Activated CD4-positive, alpha-beta T cell treated with anti-CD3 and anti-CD28 coated beads, Interleukin-2, Interleukin-6, amounts not matched to agents 100 ng/mL and 50 ng/mL, durations not matched to agents 16 hours and 8 hours (primary cell): ENCODE measurements at places on chromosomes 13 and 19.

GRCh38 chr19:5672708-5673459, 7.4 kb downstream of the MICOS13 start:
- DNase-seq = no peak

DNA sequence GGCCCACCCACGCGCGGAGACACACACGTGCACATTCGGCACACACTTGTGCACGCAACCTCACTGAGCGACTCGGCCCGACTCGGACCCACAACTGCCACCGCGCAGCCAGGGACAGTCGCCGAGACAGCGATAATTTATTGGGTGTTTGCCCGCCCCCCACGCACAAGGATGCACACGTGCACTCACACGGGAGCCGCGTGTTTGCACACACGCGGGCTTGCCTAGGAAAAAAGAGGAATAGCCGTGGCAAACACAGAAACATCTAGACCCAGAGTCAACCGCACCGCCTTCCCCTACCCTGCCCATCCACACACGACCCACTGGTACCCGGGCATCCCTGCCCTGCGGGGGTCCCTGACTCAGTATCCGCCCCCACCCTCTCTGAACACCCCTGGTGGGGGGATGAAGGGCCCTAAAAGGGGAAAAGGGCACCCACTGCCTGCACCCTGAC, 1.1 kb upstream of the SSBP4 start:
- no peak for DNase-seq

DNA sequence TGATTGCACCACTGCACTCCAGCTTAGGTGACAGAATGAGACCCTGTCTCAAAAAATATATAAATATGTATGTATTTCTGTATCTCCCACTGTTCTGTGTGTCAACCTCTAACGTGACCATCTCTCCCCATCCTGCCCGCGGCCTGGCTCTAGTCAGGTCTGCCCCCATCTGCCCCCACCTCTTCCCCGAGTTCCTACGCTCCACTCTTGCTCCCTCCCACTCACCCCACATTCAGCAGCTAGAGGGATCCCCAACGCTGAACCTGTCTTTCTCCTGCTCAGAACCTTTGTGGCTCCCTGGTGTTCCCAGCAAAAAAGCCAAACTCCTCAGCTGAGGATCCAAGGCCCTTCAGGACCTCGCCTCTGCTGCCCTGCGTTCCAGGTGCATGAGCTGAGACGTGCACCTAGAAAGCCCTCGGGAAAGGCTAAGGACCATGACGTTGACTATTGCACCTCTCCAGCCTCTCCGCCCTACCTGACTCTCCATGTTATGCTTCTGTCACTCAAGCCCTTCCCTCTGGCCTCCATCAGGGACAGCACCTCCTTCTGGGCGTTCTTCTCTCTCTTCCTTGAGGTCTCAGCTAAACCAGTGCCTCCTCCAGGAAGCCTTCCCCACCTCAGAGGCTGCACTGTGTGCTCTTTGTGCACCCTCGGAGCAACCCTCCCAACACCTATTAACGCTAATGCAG, 18.1 kb downstream of the AKT2 start:
- DNase-seq = no peak

DNA sequence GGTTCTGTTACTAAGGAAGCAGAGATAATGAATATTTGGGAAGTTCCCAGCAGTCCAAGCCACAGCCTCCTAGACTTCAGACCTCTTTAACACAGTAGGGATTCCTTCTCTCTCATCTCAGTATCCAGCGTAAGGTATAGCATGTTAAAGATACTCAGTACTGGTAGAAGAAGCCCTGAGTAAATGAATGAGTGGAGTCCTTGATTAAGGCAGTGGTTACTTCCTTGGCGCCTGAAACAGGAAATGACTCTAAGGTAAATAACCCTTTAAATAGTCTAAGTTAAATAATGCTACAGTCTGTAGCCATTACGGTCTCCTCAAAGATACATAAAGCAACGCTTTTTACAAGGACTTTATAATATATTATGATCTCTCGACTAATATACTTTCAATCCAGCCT, 650.8 kb upstream of the MIR17HG start:
- no peak for DNase-seq

DNA sequence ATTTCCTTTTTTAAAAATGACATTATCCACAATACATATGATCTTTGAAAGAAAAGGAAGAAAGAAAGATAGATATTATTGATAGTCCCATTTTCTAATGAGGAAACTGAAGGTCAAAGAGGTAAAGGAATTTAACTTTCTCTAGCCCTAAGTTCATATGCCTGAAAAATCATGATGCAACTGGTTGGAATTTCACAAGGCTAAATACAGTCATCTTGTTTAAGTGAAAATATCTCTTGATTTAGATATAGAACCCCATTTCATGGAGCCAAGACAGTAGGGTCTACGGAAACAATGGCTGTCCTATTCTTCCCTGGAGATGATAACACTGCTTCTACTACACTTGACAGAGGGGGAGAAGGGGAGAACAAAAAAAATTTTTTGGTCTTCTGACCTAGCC, 366.2 kb downstream of the DNAJC15 start:
- DNase-seq = no peak

DNA sequence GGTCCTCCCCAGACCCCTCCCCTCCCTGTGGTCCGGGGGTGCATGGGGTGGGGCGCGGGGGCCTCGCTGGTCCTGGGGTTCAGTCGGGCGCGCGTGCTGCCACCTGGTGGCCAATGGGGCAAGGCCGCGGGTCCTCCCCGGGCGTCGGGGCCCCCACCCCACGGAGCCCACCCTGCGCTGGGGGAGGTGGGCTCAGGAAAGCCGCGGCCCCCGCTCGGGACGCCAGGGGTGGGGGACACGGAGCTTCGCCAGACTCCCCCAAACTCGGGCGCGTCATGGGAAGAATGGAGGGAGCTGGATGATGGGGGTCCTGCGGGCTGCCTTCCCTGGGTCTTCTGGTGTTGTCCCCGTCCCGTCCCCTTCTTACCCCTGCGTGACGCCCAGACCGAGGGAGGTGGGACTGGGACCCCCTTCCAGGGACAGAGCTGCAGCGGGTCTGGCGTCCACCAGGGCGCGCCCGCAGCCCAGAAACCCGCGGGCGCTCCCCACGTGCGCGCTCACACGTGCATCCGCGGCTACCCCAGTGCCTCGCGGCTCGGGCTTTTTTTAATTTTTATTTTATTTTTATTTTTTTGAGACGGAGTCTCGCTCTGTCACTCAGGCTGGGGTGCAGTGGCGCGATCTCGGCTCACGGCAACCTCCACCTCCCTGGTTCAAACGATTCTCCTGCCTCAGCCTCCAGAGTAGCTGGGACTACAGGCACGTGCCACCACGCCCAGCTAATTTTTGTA, 19.8 kb upstream of the TCF3 start:
- DNase-seq = peak; percentile 53

GRCh38 chr19:12749938-12750521, 1.6 kb upstream of the BEST2 start:
- no peak for DNase-seq

DNA sequence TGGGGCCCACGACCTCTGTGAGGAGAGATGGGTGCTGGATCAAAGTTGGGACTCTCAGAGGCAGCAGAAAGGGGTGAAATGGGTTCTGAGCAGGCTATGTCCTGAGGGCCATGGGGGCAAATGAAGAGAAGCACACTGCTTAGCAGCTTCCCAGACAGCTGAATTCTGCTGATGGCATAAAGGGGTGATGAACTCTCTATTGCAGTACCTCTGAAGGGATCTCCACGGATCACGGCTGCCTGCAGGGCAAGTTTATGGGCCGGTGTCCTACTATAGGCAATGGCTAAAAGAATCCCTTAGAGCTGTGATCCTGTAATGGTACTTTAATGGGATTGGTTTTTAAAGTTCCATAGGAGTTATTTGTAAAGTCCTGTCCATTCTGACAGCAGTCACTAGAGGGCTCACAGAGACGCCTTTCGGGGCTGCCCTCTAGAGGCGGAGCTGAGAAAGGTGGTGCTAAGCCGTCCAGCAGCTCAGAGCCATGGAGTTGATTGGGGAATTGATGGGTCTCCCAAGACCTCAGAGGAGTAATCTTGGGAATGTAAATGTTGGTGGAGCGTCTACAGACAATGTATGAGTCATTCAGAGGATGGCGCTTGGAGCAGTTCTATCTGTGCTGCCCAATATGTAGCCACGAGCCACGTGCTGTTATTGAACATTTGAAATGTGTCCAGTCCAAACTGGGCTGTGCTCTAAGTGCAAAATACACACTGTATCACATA, 287.3 kb downstream of the COG6 start:
- peak; percentile 79 for DNase-seq

GRCh38 chr19:51602189-51602854, 27.9 kb downstream of the SIGLEC5 start:
- no peak for DNase-seq

GRCh38 chr19:31119951-31120690, 229.1 kb downstream of the TSHZ3 start:
- DNase-seq = no peak

GRCh38 chr13:41606646-41607045, 149.3 kb downstream of the RGCC start:
- DNase-seq = no peak

DNA sequence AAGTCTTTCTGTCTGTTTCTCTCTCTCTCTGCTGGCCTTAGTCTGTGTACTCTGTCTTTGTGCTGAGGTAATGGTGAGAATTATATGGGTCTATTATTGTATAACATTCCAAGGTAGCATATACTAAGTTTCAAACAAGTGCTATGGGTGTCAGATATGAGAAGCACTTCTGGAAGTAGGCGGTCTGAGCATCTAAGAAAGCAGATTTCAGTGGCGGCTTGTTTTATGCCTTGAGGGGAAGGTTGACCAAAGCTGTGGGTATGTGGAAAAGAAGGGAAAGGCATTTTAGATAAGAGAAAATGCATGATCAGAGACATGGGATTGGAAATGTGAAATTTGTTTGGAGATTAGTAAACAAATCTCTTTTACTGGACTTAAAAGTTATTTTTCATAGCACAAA, 348.5 kb downstream of the RFC3 start:
- no peak for DNase-seq

- no peak for DNase-seq
Measured at GRCh38 chr13:25266706-25267105, 20.6 kb downstream of the MTMR6 start.

DNA sequence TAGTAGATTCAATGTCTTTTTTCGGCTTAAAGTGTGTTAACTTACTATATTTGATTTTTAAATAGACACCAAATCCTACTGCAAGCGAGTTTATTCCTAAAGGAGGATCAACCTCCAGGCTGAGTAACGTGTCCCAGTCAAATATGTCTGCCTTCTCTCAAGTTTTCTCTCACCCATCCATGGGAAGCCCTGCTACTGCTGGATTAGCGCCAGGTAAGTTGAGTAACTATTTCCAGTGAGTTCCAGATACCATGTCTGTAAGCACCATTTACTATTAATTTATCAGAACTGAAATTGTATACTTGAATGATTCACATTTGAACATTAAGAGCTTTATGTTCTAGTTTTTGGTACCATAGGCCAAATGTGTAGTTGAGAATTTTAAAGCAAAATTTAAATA, 81.8 kb downstream of the PAN3 start:
- DNase-seq = no peak

- DNase-seq = no peak
Measured at GRCh38 chr13:109028624-109029023, 399.2 kb downstream of the MYO16 start.

GRCh38 chr19:10269333-10270179, 1.4 kb upstream of the ICAM1 start:
- DNase-seq = peak; percentile 93

DNA sequence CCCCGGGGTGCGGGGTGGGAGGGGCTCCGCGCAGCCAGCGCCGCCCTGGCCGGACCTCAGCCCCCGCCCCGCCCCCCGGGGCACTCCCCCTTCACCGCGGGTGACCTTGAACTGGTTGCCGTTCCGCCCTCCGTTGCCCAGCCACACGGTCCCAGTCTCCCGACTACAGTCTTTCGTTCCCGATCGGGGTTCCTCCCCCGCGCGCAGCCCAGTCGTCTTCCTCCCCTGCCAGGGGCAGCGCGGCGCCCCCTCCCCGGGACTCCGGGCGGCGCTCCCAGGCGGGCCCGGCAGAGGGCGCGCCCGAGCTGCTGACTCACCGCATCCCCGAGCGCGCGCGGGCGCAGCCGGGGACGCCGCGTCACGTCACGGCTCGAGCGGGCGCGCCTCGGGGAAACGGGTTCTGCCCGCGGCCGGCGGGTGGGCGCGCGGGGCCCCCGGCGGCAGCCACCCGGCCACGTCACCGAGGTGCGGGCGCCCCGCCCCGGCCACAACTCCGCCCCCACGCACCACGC, 459 bp downstream of the MIDN start:
- DNase-seq = peak; percentile 81

- no peak for DNase-seq
Measured at GRCh38 chr13:42232671-42233070, 39.3 kb upstream of the AKAP11 start.

GRCh38 chr13:48993150-48993549, 17.4 kb downstream of the FNDC3A start:
- no peak for DNase-seq

GRCh38 chr13:46295491-46296114, 83.9 kb downstream of the LRRC63 start:
- DNase-seq = peak; percentile 86

GRCh38 chr19:28034936-28035335, 1178.0 kb downstream of the UQCRFS1 start:
- no peak for DNase-seq
